Stimulated activated CD8-positive, alpha-beta memory T cell treated with anti-CD3 and anti-CD28 coated beads, Interleukin-2, amount 100 ng/mL, for 1 hour (primary cell): ENCODE measurements at places on chromosomes 1 and 21.

DNA sequence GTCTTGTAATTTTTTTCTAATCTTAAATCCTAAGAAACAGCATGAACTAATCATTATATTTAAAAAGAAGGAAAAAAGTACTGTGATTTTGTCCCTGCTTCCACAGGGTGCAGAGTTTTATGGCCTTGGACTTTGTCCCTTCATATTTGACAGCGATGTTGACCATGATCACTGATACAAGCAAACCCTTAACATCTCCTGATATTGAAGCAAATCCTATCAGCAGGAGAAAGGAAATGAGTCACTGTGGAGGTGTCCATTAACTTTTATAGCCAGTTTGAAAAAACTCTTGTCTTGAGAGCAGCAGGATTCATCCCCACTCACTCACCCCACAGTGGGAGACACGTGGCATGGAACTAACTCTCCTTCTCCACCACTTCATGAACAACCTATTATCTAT lies 5.1 kb upstream of the REG4 start:
- DNase-seq, result no peak

GRCh38 chr1:91693557-91693956 lies 192.4 kb downstream of the TGFBR3 start:
- DNase-seq, result no peak

GRCh38 chr1:179742291-179742690 lies 800 bp upstream of the FAM163A start:
- DNase-seq, result no peak

GRCh38 chr21:14687268-14687625 lies 141.1 kb upstream of the SAMSN1 start:
- no peak for DNase-seq

GRCh38 chr1:243946946-243947345 lies 96.9 kb upstream of the AKT3 start:
- DNase-seq, result peak; percentile 1

- no peak for DNase-seq
Observed at GRCh38 chr1:81512252-81513003, 288.3 kb upstream of the ADGRL2 start.

DNA sequence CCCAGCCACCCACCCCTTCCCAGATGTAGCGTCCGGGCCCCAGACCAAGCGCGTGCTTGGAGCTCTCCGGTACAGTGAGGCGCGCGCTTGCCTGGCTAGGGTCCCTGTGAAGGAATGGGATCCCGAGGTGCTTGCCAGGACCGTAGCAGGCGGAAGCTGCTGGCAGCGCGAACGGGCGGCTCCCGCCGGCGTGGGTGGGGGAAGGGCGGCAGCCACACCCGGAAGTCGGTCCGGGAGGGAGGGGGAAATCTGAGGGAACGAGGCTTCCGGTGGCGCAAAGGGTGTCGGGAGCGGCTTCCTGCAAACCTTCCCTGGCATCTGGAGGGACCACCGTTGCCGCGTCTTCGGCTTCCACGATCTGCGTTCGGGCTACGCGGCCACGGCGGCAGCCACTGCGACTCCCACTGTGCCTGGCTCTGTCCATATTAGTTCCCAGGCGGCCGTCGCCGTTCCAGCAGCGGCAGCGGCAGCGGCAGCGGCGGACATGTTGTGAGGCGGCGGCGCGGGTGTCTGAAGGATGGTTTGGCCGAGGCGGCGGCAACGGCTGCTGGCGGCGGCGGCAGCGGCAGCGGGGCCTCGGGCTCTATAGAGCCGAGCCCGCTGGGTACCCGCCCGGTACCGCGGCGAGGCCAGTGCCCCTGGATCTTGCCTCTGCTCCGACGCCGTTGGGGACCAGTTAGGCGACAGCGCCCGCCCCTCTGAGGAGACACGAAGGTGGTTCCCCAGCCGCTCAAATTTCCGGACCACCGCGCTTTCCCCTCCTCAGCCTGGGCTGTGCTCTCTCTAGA lies at the start of gene DR1:
Gene DR1 (plus strand): TSS at position 275 of the 788 bp plus-strand sequence. CDS start 739 bp downstream, outside the sequence.
- DNase-seq, result peak; percentile 80

- DNase-seq, result no peak
Observed at GRCh38 chr1:176841238-176841637, 323.3 kb downstream of the ASTN1 start.

DNA sequence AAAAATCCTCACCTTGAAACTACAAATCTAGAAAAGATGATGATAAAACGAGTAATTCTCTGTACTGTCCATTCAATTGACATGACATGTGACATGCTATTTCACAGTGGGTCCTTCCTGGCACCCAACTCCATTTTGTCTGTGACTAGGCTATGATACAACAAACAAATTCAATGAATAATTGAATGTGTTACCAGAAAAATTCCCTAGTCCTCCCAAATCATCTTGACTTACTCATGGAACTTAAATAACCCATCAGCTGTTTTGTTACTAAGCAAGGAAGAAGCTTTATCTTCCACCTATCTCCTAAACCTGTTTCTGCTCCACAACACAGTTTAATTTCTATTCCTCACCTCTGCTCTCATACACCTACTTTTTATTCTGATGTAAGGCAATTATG lies 30.4 kb downstream of the B3GALNT2 start:
- DNase-seq, result no peak

- DNase-seq, result no peak
Observed at GRCh38 chr1:41872074-41872473, 46.6 kb downstream of the HIVEP3 start.

GRCh38 chr1:31127266-31127665 lies 61.7 kb upstream of the PUM1 start:
- DNase-seq, result no peak

GRCh38 chr1:39386997-39387396 lies 104.4 kb upstream of the BMP8A start:
- DNase-seq, result no peak

DNA sequence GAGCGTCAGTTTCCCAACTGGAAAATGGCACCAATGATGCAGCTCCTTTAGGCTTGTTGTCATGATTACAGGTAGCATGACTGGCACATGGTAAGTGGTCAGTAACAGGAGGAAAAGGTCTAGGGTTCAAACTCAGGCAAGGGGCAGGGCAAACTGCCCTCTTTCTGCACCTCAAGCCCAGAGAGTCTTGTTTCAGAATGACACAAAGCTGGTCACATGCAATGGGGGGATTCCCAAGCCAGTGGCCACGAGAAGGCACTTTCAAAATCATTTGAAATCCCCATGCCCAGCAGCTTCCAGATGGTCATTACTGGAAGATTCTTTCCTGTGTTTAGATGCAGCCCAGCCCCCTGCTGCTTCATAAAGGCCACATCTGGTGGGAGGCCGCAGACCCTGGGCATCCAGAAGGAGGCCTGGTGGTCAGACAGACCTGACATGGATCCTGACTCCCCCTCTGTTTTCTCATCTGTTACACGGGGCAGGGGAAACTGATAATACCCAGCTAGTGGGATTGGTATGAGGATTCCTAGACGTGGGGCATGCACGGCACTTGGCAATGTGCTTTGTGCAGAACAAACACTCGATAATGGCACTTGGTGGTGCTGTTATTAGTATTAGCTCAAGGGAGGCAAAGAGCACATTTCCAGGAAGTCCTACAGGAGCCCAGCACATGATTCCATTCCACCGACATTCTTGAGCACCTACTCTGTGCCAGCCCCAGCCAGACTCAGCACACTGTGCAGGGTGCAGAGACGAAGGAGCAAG lies 6.9 kb upstream of the PLA2G2D start:
- no peak for DNase-seq

DNA sequence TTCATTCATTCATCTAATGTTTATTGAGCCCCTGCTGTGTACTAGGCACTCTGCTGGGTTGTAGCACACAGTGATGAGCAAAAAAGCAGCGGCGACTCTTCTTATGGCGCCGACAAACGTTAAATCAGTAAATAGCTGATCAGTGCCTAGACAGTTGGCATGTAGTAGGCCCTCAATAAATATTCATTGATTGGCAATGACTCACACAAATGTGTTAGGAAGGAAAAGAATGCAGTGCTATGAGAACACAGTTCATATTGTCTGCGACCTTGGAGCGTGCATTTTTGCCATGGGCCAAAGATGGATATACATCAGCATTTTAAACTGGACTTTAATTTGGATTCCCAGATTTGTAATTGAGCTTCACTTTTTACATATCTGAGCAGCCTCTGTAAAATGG lies 52.0 kb downstream of the PRDM2 start:
- no peak for DNase-seq

GRCh38 chr1:156601892-156602291 lies 613 bp upstream of the GPATCH4 start:
- DNase-seq, result no peak
